ENCODE measurements at places on chromosomes 1 and 21.
A peak's percentile ranks its signal among the peaks of the same experiment; 100 is the strongest.

DNA sequence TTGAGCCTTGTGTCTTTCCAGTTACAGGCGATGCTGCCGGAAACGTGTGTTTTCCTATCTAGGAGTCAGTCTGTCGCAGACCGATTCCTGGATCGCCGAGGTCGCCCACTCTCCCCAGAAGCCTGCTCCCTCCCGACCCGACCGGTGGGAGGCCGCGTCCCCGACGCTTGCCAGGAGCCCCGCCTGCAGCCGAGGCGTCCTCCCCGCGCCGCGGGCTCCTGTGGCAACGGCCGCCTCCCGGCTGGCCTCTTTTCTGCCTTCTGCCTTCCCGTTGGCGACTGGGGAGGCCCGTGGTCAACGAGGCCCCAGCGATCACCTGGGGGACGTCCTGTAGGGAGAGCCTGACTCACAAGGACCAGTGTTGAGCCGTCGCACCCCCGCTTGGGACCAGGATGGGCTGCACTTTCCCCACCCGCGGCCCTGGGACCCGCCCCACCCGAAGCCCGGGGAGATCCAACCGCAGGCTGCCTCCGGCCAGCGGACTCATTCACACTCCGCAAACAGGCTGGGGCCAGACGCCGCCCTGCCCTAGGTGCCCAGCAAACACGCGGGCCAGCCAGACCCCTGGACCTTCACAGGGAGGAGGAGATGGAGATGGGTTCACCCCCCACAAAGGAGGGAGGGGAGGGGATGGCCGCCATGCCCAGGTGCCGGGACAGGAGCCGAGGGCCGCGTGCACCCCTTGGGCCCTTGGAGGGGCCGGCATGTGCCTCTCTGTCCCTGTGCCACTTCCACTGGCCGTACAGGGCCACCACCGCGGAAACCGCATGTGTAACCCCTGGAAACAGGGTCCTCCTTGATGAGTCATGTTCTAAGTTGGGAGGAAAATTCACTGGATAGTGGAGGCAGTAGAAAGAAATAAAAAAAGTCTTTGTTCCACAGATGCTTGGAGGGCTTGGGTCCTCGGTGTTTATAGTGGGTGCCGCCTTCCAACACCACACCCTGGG is 7.2 kb upstream of the COL6A1 start:
- peak; percentile 74 for DNase-seq

DNA sequence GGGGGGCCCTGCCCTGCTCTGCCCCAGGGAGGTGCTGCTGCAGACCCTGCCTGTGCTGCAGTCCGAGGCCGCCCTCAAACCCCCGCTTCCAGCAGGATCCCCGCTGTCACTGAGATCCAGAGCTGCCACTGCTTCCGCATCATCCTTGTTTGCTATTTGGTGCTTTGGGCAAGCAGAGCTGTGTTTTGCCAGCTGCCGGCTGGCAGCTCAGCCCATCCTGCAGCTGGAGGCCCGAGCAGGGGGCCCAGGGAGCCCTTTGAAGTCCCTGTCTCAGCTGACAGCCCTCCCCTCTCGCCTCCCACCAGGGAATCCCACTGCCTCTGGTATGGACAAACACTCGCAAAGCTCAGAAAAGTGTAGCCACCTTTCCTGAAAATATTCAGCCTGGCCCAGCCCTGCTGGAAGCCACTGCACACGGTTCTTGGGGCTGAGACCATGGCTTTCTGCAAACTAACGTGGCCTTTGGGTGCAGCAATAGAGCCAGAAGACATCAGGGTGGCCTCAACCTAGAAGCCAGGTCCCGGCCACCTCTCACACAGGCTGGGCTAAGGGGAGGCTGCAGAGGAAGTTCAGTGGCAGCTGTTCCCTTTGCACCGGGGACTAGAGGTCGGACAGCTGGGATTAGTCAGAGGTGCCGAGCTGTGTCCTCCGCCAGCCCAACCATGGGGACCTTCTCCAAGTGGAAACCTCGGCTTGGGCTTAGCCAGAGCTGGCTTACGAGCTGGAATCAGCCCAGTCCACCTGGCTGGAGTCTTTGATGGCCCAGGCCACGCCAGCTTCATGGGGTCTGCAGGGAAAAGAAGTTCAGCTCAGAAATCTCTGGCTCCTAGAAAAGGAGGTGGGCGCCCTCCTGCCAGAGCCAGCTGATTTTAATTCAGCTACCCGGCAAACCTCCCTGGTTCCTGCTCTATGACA is 107.1 kb downstream of the SPSB1 start:
- peak; percentile 64 for DNase-seq

- DNase-seq: no peak
Measured at GRCh38 chr1:47424336-47424982, 8.4 kb downstream of the FOXE3 start.

DNA sequence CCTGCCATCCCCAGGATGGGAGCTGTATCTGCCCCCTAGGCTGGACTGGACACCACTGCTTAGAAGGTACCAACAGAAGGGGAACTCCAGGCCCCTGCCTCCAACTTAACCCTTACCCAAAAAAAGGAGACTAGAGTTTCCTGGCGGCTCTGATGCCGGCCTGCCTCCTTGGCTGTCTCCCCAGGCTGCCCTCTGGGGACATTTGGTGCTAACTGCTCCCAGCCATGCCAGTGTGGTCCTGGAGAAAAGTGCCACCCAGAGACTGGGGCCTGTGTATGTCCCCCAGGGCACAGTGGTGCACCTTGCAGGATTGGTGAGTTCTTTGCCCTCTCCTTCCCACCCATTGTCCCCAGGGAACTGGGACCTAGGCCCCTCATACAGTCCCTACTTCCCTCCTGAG is 8.1 kb upstream of the LRRC71 start:
- DNase-seq: no peak

DNA sequence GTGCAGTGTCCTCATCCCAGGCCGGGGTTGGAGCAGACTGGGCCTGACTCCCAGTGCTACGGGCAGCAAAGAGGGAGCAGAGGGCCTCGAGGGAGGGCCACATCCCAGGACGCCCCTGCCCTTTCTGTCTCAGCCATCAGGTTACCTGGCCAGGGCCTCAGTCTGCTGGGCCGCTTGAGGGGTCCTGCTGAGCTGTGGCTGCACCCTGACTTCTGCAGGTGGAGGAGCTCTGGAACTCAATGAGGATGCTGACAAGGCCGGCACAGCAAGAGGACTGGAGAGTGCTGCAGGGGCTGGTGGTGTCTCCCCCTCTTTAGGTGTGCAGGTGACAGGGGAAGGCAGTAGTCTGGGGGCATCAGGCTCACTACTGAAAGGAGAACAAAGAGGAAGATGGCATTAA is 3.3 kb downstream of the ZNF692 start:
- DNase-seq: no peak

DNA sequence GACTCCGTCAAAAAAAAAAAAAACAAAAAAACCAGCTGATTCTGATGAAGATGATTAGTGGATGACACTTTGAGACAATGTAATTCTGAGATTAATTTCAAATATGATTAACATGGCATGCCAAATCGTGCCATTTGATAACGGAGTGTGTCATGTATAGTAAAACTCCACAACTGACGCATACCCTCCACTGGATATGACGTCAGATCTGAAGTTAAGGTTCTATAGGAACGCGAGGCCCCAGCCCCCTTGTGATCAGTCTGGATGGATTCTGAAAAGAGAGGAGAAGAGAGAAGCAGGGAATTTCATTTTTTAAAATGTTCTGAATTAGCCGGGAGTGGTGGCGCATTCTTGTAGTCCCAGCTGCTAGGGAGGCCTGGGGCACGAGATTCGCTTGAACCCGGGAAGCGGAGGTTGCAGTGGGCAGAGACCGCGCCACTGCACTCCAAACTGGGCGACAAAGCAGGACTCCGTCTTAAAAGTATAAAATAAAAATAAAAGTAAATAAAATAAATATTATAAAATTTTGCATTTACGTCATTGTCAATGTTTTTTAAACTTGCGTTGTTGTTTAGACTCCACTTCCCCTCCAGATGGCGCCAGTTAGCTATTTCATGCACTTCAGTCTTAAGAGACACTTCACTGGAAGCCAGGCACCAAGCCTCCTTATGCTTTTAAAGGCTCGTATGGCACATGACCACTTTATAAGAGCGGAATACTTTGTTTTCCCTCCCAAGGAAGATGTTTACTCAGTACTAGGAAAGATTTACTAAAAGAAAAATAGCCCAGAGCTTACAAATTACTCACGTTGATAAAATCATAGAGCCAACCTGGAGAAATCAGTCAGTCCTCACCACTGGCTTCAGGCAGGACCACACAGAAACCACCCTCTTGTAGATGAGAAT is 65.5 kb downstream of the UBE2U start:
- peak; percentile 75 for DNase-seq

GRCh38 chr21:44870748-44871495 is 2.6 kb downstream of the PTTG1IP start:
- DNase-seq: peak; percentile 72

DNA sequence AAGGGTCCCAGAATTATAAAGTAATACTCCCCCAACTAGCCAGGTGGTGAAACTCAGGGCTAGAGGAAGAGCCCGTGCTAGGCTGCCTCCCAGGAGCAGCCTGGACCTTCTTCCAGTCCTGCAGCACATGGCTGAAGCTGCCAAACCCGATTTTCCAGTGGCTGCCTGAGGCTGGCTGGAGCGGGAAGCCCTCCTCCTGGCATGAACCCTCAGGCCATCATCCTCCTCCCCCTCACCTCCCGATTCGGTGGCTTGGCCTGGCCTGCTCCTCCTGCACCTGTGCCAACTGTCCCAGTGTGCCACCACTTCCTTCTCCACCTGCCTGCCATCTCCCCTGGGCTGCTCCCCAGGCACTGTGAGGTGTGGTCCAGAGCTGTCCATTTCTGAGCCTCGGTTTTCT is 3.0 kb upstream of the TSPAN1 start:
- no peak for DNase-seq

GRCh38 chr1:201718346-201719202 is 110.4 kb upstream of the IPO9 start:
- no peak for DNase-seq

GRCh38 chr1:143699115-143699514 is 272.7 kb downstream of the FAM72C start:
- DNase-seq: peak; percentile 33

DNA sequence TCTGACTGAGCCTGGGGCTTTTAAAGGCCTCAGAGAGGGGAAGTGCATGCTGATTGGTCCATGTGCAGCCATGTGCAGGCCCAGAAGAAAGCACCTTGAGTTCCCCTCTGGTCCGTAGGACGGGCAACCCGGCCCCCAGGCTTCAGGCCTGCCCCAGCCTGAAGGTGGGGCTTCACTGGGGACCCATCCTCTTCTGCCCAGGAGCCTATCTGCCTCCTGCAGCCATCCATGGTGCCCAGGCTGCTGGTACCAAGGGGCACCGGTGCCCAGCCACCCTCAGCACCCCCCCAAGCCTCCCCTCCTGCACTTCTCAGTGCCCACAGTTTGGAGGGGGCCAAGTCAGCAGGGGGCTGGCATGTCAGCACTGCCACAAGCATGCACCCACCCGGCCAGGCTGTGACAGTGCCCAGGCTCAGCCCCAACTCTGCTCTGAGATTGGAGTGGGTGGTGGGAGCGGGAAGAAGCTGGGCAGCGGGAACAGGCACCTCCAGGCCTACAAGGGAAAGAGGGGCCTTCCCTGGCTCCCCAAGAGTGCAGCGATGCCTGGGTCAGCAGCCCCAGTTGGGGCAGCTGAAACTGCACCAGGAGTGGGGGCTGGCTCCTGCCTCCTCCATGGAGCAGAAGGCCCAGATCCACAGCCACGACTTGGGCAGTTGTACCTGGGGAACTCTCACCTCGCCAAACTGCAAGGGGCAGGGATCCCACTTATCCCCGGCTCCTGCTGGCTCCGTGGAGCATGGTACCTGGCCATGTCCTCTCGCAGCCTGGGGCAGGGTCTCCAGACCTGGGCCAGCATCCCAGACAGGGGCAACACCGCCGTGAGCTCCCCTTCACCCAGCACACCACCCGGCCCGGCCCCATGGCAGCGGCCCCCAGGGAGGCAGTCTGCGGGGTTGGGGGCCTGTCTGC is 11.7 kb downstream of the COL6A2 start:
- peak; percentile 14 for DNase-seq

GRCh38 chr1:29810121-29811120 is 574.1 kb downstream of the PTPRU start:
- no peak for DNase-seq

GRCh38 chr1:175169286-175170018 is 23.1 kb downstream of the KIAA0040 start:
- no peak for DNase-seq

DNA sequence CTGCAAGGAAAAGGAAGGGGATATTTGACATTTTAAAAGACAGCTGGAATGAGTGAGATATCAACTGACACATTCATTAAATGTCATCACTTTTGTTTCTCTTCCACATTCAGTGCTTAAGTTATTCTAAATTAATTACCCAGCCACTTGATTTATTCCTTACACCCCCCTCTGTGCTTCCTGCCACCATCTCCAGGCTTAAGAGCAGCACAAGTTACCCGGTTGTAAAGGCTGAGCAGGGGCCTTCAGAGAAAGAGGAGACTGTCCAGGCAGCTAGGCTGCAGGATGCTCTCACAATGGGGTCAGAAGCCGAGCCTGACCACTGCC is 71.4 kb downstream of the SYT6 start:
- DNase-seq: no peak

- no peak for DNase-seq
Measured at GRCh38 chr1:53362851-53363642, 35.2 kb upstream of the LRP8 start.

DNA sequence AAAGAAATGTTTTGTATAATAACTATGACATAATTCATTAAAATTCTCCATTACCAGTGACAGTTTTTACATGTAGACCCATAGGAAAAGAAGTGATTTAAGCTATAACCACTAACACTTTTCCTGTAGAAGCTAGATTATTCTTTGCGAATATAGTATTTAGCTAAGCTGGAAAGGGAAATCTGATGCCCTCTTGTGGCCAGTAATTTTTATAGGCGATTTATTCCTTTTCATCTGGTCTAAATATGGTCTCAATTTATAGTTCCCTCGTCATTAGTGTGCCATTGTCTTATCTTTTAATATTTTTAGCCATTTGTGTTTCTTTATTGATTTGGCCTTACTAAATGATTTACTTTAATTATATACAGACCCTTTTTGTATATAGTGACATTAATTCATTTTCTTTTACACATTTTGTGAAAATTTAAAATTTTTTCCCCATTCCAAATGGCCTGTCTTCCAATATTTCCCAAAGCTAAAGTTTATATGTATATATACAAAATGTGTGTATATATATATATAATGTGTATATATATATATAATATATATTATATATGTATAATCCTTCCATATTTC is 26.7 kb downstream of the BTG3 start:
- no peak for DNase-seq

DNA sequence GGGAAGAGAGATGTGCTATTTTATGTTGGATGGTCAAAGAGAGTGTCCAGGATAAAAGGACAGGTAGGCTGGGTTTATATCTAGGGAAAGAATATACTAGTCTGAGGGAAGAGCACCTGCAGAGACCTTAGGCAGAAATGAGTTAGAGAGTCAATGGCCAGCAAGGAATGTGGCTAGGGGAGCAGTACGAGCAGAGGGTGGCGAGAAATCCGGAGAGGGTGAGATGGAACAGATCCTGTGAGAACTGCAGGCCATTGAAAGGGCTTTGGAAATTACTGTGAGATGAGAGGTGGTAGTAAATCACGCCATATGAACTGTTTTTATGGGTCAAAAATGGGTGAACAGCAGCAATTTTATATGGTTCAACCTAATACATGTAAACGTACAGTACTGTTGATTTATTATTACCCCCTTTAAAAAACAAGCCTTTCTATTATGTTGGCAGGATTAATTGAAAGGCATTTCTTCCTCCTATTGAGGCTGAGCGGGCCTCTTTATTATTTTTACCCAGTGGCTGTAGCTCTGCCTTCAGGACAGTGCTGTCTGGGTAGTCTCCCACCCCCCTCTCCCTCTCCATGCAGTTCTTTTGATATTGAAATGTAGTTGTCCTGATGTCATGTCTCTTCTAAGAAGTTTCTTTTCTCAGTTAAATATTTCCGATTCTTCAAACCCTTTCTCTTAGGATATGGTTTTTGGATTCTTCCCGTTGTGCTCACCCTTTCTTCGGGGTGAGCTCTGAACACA is 75.2 kb upstream of the CD1D start:
- no peak for DNase-seq

GRCh38 chr1:150273311-150273710 is 721 bp downstream of the C1orf54 start:
- no peak for DNase-seq
